ENCODE measurements at places on chromosomes 2 and 18.

DNA sequence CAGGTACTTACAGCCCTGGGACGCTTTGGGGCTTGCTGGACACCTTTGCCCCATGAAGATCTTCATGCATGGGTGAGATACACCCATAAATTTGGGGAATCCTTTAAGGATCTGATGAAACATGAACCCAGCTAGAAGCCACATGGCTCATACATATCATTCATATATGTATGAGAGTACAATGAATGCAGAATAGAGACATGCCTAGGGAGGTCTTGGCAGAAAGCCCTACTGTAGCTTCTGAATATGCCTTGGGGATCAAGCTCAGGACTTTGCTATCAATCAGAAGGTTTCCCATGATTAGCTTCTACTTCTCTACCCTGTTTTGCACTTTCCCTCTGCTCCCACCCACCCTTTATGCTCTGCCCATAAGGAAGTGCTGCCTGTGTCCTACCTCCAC, 368.4 kb downstream of the LPIN1 start:
- DNase-seq = no peak

GRCh38 chr2:20611077-20611843, 39.6 kb downstream of the HS1BP3 start:
- DNase-seq = no peak

- no peak for DNase-seq
Observed at GRCh38 chr2:152251811-152252210, 76.2 kb upstream of the STAM2 start.

DNA sequence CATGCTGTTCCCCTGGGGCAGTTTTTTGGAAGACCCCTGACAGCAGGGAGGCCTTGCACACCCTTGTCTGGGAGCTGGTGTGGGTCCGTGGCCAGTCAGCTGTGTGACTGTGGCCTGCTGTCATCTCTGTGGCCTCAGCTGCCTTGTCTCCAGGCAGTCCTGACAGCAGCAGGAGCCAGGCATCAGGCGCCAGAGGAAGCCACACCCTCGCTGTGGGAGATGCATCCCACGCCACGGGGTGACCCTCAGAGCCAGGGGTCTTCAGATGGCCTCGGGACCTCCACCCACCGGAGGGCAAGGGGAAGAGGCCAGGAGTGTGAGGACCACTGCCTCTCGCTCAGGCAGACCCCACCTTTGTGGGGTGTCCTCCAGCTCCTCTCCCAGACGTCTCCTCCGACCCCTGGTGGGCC, 5.0 kb downstream of the BOK start:
- DNase-seq = no peak

DNA sequence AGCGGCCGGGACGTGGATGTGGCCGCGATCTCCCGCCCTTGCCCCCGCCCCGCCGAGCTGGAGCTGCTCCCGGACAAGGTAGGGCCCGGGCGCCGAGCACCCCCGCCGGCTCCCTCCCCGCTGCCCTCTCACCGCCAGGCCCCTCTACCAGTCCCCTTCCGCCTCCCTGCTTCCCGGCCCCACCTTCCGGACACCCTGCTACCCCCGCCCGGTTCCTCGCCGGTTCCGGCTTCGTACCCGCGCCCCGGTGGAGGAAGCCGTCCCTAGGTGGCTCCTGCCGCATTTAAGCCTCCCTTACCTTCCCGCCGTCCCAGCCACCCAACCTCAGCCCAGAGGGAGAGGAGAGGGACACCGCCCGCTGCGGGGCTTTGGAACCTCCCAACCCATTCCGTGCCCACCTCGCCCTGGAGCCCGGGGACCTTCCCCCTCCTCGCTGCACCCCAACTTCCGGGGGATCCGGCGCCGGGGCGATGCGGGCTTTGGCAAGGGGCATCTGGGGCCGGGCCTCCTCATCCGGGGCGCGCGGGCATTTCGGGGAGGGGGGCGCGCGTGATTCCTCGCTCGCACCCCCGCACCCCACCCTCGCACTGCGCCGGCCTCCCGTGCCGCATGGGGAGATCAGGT, 475 bp downstream of the B3GNT2 start:
- DNase-seq = peak; percentile 52

DNA sequence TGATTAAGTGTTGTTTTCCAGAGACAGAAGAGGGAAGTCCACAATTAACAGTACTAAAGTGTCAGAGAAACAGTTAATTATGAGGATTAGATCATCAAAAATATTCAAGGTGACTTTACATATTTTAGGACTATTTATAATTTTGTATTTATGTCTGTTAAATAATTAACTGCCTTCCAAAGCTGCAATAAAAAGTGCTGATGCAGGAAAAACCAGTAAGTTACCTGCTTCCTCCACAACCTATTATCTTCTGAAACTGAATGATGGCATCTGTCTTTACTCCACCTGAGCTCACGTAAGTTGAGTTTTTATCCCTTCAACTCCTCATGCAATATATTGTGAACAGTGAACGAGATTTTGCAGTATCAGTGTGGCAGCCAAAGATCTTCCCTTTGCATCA, 570.7 kb downstream of the THSD7B start:
- no peak for DNase-seq

- DNase-seq = no peak
Observed at GRCh38 chr2:175523001-175523400, 341.5 kb upstream of the ATP5MC3 start.

DNA sequence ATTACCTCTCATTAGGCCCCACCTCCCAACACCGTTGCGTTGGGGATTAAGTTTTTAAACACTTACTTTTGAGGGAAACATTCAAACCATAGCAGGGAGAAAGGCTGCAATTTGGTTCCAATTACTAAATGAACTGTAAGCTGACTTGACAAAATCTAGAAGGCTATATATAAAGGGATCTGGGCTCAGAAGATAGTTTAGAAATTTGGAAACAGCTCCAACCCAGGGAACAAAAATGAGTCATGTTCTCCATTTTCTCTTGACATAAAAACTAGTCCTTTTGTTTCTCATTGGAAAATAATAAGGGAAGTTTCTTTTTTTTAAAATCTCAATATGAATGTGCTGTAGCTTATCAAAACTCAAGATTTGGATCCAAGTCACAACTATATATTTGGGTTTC, 17.5 kb downstream of the MOGAT1 start:
- DNase-seq = no peak

DNA sequence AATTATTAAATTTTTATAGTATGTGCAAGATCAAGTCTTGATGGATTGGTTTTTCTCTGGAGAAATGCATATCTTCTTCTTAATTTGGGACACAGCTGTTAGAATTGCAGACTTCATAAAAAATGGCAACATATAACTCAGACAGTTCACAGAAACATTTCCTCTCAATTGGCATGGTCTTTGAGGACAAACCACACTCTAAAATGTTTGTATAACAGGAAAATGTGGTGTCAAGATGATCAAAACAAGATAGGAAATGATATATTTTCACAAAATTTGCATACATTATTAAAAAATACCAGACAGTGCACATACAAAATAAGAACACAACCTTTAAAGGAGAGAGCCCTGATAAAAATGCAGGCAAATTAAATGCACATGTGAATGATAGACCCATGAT, 63.9 kb downstream of the ICOS start:
- DNase-seq = no peak

DNA sequence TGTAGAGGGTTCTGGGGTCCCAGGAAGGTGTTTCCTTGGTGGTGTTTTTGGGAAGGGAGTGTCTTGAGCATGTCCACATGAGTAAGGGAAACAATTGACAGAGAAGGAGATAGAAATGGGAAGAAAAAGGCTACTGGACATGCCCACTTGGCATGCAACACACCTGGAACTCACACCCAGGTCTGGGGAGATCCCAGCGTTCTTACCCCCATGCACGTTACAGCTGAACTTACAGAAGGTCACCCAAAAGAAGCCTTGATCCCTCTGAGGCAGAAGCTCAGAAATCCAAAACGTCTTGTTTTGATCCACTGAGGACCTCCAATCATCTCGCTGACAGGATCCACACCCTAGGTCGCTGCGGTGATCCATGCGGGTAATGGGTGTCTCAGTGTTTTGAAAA, 142.0 kb downstream of the ZNF516 start:
- no peak for DNase-seq

- DNase-seq = no peak
Observed at GRCh38 chr2:217972490-217972889, 30.3 kb downstream of the TNS1 start.

GRCh38 chr2:46226620-46227019, 70.6 kb upstream of the EPAS1 start:
- no peak for DNase-seq

DNA sequence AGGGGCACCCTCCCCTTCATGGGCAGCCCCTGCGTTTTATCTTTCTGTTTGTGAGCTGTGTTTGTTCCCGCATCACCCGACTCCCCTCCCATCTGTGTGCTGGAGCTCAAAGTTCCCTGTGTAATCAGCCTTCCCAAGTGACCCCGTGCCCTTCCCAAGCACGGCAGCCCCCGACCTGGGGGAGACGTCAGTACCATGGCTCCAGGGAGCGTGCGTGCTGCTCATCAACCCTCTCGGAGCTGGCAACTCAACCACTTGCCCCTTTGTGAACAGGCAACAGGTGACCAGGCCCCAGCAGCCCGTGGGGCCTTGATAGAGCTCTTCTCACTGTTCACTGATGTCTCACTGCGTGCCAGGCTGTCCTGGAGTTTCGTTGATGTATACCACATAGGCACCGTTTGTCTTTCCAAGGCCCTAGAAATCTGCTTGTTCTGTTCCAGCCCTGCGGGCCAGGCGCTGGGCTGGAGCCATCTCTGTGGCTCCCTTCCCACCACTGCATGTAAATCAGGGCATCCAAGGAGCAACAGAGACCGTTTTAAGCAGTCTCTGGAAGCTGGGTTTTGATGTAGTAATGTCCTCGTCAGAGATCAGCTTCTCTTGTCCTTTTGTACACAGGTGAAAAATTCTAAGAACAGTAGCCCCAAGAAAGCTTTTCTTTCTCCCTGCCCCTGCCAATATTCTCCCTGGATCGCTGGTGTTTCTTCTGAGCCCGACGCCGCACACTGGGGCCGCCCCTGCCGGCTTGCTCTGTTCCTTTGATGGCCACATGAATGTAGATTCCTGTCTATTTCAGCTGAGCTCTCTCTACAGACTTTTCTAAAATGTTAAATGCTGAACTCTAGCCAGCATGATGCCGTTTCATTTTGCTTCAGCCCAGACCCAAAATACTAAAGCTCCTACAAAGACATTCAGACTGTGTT, 107.0 kb upstream of the PTPRM start:
- DNase-seq = no peak

DNA sequence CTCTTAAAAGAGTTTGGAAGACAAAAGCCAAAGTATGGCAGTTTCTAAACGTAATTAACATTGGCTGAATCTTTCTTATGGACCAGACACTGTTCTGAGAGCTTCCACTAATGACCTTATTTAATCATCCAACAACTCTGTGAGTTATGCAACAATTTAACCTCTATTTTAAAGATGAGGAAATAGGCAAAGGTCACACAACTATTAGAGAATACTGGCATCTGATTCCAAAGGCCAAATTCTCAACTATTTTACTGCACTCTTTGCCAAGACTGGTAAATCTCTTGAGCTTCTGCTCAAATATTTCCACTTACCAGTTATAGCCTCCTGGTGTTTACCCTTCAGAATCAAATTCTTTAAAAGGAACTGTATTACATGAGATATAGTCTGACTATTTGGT, 42.1 kb upstream of the ERMN start:
- DNase-seq = no peak

DNA sequence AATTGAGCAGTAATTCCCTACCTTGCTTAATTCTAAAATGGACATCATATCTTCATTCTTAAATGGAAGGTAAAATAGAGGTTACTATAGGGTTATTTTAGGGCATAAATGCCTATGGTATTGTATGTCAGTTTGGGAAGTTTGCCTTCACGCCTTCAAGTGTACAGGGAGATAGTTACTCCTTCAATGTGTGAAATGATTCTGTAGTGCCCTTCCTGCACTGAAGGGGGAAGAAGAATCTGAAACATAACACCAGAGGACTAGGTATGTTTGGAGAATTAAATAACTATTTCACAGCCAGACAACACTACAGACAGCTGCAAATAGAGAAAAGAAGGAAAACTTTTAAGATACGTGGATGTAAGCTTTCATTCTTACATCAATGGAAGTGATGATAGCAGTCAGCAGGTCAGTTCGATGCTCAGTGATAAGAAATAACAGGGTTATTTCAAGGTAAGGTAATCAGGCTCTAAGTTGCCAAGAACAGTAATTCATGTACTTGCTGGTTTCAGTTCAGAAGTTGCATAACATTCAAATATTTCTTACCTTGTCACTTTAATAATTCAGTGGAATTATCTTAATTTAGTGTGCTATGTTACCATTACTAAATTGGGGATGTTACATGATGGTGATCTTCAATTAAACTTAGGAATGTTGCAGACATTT, 4.0 kb downstream of the PKP4 start:
- no peak for DNase-seq

GRCh38 chr2:42072349-42073118, 24.7 kb downstream of the PKDCC start:
- DNase-seq = peak; percentile 48

DNA sequence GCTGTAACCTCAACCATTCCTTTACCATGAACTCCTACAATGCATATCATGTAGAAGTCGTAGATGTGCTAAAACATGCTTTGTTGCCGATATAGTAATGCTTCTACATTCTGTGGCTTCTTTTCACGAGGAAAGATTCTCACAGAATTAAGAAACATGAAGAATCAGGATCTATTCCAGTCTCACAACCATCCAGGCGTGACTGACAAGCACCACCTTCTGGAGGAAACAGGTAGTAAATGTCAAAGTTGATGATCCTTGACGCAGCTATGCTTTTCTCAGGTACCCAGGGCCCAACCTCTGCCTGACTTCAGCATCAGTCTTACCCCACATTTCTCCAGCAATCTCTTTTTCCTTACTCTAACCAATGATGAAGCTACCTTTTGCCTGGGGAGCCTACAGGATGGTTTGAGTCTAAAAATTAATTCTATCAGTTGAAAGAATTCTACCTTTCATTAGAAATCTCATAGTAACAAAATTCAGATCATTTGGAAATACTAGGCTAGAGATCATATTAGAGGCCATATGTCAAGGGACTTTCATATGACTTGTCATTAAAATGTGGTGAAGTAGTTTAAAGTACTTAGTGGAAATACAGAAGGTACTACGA, 123.3 kb upstream of the RND3 start:
- DNase-seq = no peak

GRCh38 chr2:47299555-47299954, 103.4 kb upstream of the MSH2 start:
- DNase-seq = no peak

Data from GDM1 (cell line).